Stimulated activated CD8-positive, alpha-beta memory T cell treated with anti-CD3 and anti-CD28 coated beads, Interleukin-4, amount 100 ng/mL, for 1 hour (primary cell): ENCODE measurements at places on chromosomes 1 and 21.

- no peak for DNase-seq
Observed at GRCh38 chr1:31412732-31413404, at the start of gene SERINC2. Gene SERINC2 (plus strand): TSS chr1:31413213. CDS start chr1:31413266, 53 bp downstream.

DNA sequence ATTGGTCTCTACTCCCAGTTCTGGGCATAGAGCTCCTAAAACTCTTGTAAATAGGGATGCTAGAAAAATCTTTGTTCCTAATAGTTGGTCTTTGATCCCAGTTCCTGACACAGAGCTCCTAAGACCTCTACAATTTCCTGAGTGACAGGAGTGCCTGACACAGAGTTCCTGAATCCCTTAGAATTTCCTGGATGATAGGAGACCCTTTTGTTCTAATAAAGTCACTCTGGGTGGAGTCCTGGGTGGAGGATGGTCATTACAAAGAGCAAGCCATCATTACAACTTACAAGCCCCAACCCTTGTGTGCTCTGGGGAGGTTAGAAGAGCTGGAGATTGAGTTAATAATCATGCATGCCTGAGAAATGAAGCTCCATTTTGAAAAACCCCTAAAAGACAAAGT, 58.4 kb downstream of the ZZZ3 start:
- DNase-seq = no peak

DNA sequence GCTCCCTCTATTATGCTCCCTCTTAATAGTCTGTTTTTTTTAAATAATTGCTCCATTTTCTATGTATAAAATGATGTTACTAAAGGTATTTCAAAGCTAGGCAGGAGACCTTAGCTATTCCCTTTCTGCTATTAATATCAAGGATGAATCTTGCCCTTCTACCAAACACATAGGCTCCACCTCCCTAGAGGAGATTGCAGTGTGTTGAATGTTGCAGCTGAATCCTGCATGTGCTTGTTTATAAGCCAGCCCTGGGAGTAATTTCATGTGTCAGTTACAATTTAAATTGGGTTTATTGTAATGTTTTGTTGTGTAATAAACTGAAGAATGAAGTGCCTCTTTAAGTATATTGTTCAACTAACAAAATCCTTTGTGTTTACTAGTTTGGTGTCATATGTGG, 66.0 kb downstream of the TMEM200B start:
- DNase-seq = no peak

DNA sequence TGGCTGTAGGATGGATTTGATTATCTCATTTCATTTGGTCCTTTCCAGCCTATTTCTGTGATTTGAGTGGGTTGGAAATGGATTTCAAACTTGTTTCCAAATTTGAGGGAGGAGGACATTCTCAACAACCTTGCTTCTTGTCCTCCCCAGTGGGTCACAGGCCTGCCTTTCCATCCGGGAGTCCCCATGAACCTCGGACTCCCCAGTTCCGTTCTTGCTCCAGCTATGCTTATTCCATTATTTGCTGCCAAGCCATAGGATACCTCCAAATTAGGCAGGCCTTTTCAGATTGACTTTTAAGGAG, 97.8 kb downstream of the DUSP10 start:
- DNase-seq = no peak

DNA sequence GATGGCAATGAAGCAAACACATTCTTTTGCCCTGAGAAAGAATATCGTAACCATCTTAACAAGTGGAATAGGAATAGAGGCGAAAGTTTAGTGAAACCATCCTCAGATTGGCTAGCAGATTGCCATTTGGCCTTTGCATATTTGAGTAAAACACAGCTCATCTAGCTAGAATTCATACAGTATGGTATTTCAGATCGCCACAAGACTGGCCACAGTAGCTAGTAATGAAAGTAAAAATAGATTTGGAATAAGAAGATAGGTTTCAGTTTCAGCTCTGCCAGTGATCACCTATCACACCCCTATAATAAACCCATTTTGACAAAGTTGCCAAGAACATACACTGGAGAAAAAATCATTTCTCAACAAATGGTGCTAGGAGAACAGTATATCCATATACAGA, 294.9 kb downstream of the LRRIQ3 start:
- DNase-seq = no peak

GRCh38 chr21:19776076-19776475, 1222.1 kb upstream of the NCAM2 start:
- DNase-seq = no peak

DNA sequence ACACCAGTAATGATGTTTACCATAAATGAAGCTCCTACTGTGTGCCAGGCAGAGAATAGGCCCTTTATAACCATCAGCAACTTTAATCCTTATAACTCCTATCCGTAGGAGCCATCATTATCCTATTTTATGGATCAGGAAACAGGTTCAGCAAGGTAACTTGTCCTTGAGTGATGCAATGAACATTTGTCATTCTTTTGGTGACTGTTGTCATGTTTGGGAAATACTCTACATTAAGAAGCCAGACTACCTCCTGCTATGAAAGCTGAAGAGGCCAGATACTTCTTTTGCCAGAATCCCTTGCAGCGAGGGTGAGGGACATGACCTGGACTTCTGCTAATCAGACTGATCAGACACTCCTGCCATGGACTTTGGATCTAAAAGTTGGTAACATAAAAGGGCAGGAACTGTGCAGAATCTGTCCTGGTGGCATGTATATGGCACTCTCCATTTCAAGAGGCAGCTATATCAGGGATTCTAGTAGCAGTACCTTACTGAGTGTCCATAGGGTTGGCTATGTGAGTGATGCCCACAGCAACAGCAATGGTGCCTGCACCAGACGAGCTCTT, 33.1 kb upstream of the SRRM1 start:
- no peak for DNase-seq

DNA sequence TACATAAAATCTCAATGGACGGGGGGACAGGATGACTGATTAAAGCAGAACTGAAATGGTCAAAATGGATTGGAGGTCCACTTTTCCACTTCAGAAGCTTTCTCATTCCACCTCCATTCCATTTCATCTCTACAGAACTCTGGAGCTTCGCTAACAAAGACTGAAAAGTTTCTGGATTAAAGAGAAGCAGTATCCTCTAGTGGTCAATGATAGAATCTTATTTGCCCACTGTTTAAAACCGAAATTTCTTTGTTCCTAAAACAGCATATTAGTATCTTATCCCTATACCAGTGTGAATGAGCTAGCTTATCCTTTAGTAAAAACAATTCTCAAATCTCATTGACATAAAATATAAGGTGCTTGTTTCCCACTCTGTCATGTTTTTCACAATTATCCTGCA, 890.6 kb downstream of the KCNT2 start:
- DNase-seq = no peak

GRCh38 chr1:193283016-193283415, 96.6 kb upstream of the B3GALT2 start:
- DNase-seq = no peak

DNA sequence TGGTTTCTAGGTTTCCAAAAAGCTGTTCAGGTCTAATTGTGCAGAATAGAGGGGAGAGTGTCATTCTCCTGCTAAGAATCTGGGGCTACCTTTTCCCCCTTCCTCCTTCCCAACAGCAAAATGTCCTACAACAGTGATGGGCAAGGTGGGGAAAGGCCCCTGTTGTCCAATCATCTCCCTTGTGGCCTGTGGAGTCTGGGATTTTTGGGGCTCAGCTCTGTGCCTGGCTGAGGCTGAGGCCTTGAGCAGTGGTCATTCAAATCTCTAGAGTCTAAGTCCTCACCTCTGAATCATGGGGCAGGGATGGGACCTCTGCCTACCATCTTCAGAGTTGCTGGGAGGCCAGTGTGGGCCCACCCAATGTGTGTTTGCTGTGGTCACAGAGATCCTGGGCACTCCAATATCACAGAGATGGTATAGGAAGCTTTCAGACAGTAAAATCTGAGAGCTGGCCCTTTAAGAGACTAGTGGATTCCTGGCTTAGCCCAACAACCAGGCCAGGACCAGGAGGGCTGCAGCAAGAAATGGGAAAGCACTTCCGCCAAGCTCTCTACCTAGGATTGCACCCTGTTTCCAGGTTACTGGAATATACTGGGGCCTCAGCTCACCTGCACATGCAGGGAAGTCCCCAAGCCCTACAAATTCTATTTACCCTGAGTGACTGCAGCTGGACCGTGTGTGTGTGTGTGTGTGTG, 28.5 kb upstream of the TENT5C start:
- no peak for DNase-seq

DNA sequence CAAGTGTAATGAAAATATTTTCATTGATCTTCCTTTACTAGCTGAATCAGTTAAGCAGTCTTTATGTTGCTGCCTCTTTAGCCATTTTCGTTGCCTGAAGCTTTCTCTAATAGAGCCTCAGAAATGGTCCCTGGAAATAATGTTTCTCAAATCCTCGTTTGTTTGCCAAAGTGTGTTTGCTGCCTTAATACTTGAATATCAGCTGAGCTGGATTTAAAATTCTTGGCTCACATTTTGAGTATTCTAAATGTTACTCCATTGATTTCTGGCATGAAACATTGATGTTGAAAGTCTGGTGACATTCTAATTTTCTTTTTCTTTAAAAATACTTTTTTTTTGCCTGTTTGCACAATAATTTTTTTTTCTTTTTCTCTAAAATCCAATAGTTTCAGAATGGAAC, 84.6 kb upstream of the SERBP1 start:
- no peak for DNase-seq

DNA sequence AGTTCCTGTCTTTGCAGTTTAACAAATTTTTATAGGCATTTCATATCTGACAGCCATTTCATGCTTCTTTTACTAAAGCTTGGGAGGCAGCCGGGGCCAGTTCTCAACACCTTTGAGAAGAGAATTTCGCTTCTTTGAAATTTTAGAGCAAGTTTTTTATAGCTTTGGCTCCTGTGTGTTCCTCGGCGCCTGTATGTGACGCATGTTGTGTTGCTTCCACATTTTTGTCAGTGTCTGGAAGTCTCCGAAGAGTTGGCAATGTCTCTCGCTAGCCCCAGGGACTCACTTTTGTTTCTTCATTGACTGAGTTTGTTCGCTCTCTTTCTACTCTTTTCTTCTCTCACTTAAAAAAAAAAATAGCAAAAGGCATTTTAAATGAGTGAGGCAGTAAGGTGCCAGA, 386.9 kb upstream of the PLXNA2 start:
- DNase-seq = no peak

DNA sequence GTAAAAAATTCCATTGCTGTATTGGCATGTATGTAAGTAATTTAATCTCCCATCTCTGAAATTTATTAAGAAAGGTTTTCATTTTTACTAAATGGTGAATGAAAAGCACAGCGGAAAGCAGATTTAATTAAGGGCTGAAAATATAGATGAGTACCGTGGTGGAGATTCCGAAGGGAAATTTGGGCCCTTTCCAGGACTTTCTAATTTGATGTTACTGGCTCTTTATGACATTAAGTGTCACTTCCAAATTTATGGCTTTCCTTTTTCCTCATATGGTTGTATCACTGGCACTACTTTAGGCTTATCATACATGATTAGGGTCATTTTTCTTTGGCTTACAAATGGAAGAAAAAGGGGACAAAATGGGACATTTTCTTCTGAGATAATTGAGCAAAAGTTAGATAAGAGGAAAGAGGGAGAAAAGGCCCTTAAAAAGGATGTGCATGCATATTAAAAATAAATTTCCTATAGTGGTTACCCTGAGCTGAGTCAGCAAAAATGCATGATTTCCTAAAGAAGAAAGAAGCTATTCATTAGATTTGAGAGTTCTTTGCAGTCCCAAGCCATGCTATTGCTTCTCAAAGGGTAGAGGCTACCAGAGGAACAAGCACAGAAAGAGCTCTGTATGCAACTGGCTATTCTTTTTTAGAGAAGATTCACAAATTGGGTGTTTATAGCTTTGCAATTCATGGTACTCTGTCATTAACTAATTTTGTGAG, 74.9 kb upstream of the CNIH3 start:
- DNase-seq = no peak

- no peak for DNase-seq
Observed at GRCh38 chr21:26194811-26195251, 24.3 kb upstream of the APP start.

DNA sequence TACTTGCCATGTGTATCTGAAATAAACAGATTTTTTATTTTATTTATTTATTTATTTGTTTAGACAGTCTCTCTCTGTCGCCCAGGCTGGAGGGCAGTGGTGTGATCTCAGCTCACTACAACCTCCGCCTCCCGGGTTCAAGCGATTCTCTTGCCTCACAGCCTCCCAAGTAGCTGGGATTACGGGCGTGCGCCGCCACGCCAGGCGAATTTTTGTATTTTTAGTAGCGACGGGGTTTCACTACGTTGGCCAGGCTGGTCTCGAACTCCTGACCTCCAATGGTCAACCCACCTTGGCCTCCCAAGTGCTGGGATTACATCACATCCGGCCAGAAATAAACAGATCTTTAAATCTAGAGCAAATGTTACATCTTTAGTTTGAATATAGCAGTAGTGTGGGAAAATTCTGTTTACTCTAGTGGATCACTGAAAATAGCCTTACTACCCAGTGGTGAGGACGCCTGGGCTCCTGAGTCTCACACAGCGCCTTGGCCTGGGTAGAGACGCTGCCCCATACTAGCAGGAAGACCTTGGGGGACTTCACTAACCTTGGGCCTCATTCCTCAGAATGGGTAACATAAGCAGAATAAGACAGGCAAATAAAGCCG, 709 bp downstream of the GART start:
- no peak for DNase-seq

DNA sequence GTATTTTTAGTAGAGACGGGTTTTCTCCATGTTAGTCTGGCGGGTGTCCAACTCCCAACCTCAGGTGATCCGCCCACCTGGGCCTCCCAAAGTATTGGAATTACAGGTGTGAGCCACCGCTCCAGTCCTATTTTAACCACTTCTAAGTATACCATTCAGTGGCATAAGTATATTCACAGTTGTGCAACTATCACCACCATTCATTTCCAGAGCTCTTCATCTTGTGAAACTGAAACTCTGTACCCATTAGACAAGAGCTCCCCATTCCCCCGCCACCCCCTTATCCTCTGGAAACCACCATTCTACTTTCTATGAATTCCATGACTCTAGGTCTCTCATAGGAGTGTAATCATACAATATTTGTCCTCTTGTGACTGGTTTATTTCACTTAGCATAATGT, 40.2 kb upstream of the CAMTA1 start:
- no peak for DNase-seq

GRCh38 chr1:9018333-9018732, 7.9 kb downstream of the SLC2A7 start:
- no peak for DNase-seq

DNA sequence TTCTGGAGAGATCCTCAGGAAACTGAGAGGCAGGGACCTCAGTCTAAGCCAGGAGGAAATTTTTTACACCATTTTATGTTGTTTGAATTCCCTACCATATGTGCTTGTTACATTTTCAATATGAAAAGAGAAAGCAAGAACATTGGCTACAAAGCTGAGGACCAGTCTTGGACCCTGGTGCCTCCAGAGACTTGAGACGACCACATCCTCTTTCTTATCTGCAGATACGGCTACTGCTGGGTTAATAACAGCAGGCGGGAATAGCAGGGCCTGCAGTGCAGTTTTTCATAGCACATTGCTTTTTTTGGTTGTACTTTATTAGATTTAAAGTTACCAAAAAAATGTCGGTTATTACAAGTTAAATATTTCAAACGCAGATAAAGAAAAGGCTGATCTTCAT, 3.9 kb downstream of the KDM4A start:
- DNase-seq = no peak

DNA sequence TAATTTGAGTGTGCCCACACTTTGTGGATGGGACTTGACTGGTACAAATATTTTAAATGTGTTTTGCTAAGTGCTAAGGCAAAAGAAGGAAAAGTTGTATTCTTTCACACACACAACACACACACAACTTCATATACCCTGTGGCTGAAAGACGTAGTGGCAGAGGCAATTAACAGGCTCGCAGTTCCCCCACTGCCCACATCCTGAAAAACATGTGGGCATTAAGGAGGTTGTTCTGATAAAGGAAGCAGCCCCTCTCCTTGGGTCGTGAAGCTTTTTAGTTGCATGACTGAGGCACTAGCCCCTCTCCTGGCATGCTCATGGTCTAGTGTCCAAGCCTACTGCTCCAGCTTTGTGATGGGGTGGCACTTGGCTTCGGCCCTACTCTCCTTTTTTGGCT, 14.3 kb upstream of the ADAM30 start:
- DNase-seq = no peak
